ENCODE measurements at places on chromosomes 6 and 20.

DNA sequence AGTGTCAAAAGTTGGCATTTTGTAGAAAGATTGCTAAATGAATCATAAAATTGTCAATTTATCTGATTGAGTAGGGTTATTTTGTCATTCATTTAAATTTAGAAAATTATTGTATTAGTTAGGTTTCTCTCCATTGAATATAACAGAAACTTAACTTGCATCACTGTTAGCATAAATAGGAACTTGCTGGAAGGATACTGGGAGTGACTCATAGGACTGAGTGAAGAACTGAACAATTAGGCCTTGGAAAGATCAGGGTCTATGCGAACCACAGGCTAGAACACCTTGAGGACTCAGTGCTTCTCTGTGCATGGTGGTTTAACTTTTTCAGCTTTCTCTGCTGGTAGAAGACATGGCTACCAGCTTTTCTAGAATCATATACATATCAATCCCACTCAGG is 67.7 kb upstream of the IFNGR1 start:
- DNase-seq = no peak

DNA sequence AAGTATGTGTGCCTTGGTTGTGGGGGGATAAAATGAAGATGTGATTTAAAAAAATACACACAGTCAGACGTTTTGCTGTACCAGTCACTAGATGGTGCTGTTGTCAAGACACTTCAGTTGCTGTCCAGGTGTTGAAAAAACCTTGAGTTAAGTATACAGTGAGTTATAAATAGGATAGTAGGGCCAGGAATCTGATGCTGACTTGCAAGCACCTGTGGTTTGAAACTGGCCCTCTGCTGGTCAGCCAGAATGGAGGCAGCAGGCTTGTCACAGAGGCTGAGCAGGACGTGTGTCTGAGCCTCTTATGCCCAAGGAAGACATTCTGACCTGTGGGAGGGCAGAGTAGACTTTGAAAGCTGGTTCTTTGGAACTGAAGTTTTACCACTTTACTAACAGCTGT is 27.8 kb downstream of the RNF8 start:
- DNase-seq = peak; percentile 18

DNA sequence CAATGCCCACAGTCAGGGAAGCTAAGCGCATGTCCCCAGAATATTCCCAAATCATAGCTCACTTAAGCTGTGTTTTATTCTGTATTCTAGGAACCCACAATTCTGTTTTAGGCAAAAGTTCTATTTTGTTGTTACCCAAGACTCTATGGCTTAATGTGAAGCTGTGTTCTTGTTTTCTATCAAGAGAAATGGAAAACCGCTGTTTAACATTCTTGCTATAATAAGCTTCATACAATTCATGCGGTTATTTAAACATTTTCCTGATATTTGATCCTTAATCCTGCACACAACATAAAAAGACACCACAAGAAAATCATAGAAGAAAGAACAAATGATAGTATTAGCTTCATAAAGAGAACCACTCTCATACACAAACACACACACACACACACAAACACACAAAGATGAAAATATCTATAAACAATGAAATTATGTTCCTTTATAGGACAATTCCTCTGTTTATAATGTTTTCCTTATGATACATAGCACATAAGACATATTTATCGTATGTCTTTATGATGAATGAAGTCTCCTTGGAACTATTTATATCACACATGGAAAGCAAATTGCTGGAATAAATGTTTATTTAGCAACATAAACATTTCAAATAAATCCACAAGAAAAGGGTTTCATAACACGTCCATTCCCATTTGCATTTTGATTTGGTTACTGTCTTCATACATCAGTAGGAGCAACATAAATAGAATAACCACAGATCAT is 16.4 kb upstream of the COL21A1 start:
- no peak for DNase-seq

DNA sequence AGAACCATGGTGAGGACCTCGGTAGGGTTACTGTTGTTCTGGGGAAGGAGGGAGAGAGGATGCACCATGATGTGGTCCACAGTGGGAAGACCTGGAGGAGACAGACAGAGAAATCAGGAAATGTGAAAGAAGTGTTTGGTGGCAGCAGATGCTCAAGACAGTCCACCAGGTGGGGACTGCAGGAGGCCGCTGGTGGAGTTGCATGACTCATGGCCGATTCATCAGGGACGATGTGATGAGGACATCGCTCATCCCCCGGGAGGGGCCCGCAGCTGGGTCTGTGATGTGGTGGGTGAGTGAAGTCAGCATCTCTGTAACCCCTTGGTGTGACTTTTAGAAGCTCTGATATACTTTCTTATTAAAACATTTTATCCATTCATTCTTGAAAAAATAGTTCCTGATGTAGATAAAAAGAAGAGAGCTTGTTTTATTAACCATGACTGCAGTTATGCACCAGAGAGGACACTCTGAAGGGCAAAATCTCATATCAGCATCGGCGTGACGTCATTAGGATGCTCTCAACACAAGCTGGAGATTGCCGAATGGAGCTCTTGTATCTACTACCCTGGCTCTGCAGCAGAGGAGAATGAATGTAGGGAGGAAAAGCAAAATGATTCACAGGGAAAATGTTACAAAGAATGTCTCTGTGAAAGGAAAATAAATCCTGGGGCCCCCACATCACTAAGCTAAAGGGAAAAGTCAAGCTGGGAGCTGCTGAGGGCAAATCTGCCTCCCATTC is 71.2 kb downstream of the RAMACL start:
- peak; percentile 95 for DNase-seq

DNA sequence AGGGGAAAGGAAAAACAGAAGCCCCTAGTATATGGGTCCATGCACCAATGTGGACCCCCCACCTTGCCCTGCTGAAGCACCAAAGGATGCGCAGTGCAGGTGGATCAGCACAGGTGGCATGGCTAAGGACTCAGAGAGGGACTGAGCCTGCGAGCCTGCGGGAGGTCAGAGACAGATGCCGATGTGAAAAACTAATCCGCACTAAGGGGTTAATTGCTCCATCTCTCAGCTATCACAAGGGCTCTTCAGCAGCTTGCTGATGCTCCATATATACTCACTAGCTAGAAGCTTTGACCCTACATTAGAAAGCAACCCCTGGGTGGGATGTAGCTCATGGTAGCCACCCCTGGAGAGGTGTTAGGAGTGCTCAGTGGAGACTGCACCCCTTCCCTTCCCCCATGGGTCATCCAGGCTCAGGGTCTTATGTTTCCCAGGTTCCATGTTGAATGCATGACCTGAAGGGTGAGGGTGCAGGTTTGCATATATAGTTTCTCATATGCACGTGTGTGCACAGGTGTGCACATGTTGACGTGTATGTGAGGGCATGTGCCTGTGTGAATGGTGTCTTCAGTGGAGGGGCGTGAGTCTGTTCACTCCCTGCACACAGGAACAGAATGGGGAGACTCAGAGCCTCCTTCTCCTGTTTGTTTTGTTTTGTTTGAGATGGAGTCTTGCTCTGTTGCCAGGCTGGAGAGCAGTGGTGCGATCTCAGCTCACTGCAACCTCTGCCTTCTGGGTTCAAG is 13.4 kb upstream of the IP6K3 start:
- DNase-seq = no peak

- no peak for DNase-seq
Observed at GRCh38 chr20:49584418-49585382, 16.8 kb upstream of the PTGIS start.

- no peak for DNase-seq
Observed at GRCh38 chr6:166573511-166574216, 12.8 kb downstream of the RAMACL start.

GRCh38 chr6:101011186-101011585 is 130.1 kb upstream of the ASCC3 start:
- DNase-seq = no peak

Data from hepatic stellate cell (primary cell).